ENCODE measurements at places on chromosomes 2 and 18. TPM values are rescaled to one million over a fixed set of nuclear protein-coding genes. Genes with fewer than 3 reads are reported as not detected.

Gene CCDC150
- total RNA-seq, result 4.6 TPM

Gene MGAT5
- 51.8 TPM for total RNA-seq

Gene PMAIP1
- total RNA-seq, result 45.5 TPM

Gene MPP4
- not detected for total RNA-seq

Gene STARD6
- not detected for total RNA-seq

Gene HOXD10
- total RNA-seq, result not detected

Gene RAB31
- 34.5 TPM for total RNA-seq

Gene FOXD4L1
- under 0.01 TPM for total RNA-seq

Gene THOC1
- total RNA-seq, result 26.7 TPM

Gene GDF7
- under 0.01 TPM for total RNA-seq

Gene HS1BP3
- 38.1 TPM for total RNA-seq

Gene SLC16A14
- 0.96 TPM for total RNA-seq

Gene ZAP70
- total RNA-seq, result not detected

Gene GAREM1
- 15.1 TPM for total RNA-seq

Gene PRKRA
- 70.8 TPM for total RNA-seq

Gene TUBA4B
- total RNA-seq, result not detected

Gene ZNF521
- total RNA-seq, result 0.72 TPM

Gene CYP20A1
- 31.1 TPM for total RNA-seq

All from tracheal epithelial cell (primary cell).